ENCODE measurements at places on chromosomes 6 and 20.

- no peak for DNase-seq
Measured at GRCh38 chr6:167113047-167113754, 9.7 kb upstream of the CCR6 start.

DNA sequence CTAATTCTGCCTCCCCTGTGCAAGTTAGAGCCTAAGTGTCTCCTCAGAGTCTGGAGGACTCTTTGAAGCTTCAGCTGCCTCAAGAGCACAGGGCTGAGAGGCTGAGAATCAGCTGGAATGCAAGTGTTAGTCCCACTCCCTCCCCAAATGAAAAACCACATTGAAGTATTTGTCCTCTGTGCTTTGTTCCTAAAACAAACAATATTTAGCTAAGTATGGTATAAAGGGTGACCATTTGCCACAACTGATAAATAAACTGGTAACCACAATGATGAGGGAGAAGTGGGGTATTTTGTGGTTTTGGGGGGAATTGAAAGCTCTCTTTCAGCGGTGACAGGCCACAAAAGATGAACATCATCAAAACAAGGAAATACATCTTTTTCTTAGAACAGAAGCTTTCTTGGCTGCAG, 91.7 kb upstream of the HDDC2 start:
- DNase-seq: no peak

DNA sequence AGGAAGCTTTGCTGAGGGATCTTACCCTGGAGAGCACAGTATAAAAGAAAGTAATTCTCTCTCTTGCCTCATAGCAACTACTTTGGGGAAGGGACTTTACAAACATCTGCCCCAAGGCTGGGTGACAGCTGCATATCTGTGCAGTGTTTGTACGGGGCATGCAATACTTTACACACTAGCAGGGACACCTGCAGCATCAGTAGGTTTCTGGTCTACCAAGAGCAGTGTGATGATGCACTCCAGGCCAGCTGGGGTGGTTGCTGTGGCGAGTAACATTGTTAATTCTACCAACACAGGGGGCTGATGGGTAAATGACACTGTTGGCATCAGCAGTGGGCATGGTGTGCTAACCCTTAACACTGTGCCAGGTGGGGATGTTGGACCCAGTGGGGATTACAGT, 48.0 kb downstream of the ADTRP start:
- DNase-seq: no peak

DNA sequence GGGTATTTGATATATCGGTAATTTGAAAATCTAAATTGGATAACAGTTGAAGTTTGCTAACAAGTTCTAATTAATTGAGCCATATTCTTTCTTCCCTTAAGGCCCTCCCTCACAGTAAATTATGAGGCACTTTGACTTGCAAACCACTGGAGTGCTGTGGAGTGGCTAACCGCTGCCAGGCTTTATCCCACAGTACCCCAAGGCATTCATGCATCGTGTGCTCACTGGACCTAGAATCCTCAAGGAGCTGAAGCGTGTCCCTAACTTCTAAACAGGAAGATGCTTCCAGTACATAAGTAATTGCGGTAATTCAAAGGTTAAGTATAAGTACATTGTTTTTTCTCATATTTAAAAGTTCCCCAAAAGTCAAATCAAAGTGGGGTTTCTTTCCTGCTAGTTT, 499.9 kb downstream of the TFAP2A start:
- no peak for DNase-seq

GRCh38 chr6:169724494-169725124, at the start of gene PHF10:
Gene PHF10 (minus strand): TSS chr6:169724500. CDS start chr6:169723931, 569 bp downstream.
- DNase-seq: peak; percentile 94

DNA sequence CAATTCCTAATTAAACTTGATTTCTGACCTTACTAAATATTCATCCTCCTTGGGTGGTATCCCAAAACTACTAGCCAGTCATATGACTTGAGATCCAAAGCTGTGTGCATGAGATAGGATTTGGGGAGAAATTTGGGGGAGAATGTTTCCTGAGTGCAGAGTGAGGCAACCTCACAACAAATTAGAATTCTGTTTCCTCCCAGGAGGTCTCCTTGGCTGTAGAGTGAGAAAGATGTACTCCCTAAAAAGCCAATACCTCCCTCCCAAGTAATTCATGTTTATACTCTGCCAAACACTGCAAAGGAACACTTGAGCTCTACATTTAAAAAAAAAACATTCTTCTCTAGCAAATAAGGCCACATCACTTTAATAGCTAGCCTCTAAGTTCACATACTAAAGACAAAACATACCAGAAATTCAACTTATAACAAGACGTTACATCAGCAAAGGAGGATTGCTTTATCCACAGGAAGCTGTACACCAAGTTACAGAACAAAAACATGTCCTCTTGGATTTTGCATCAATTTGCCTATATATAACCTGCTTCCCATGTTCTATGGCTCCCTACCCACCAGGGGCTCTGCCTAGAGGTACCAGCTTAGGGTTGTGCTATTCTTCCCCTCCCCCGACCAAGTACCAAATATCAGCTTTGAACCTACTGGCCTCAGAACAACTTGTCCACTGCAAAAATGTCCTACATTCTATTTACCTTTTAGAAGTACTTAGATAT, 15.4 kb upstream of the TMEM30A start:
- DNase-seq: peak; percentile 14

DNA sequence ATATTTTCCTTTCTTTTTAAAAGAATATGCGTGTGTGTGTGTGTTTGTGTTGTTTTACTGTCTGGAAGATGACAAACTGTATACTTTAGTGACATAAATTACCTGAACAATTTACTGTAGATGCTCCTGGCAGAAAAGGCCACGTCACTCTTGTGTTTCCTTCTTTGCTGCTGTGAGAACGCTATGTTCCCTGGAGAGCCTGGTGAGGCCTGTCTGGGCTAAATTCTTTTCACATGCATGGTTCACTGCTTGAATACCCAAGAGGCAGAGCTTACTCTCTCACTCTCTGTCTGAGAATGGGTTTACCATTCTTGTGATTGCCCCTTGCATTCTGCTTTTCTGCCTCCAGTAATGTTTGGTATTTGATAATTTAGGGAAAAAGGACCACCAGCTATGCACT, 64.3 kb downstream of the EDN1 start:
- DNase-seq: peak; percentile 57

GRCh38 chr20:32089637-32090362, 19.7 kb upstream of the TM9SF4 start:
- DNase-seq: peak; percentile 87

DNA sequence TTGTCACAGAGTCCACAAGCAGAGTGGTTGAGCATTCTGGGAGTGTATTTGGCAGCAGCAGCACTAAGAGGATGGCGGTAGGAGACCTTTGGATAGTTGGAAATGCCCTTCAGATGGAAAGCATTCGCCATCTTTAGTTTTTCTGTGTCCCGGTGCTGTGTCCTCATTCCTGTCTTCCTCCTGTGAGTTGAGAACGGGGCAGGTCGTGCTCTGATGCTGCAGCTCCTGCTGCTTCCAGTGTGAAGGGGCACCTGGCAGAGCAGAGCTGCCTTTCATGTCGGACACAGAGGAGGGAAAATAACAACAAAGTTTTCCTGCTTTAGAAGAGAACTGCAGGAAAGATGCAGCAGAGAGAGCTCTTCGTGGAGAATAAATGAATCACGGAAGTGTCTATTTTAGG, 194.8 kb downstream of the SLC24A3 start:
- no peak for DNase-seq
